CD14-positive monocyte (primary cell): ENCODE measurements at places on chromosomes 12 and 14. TPM values are rescaled to one million over a fixed set of nuclear protein-coding genes. Genes with fewer than 3 reads are reported as not detected.

GRCh38 chr14:100092832-100093231, 27.6 kb downstream of the EVL start:
- DNase-seq: no peak

DNA sequence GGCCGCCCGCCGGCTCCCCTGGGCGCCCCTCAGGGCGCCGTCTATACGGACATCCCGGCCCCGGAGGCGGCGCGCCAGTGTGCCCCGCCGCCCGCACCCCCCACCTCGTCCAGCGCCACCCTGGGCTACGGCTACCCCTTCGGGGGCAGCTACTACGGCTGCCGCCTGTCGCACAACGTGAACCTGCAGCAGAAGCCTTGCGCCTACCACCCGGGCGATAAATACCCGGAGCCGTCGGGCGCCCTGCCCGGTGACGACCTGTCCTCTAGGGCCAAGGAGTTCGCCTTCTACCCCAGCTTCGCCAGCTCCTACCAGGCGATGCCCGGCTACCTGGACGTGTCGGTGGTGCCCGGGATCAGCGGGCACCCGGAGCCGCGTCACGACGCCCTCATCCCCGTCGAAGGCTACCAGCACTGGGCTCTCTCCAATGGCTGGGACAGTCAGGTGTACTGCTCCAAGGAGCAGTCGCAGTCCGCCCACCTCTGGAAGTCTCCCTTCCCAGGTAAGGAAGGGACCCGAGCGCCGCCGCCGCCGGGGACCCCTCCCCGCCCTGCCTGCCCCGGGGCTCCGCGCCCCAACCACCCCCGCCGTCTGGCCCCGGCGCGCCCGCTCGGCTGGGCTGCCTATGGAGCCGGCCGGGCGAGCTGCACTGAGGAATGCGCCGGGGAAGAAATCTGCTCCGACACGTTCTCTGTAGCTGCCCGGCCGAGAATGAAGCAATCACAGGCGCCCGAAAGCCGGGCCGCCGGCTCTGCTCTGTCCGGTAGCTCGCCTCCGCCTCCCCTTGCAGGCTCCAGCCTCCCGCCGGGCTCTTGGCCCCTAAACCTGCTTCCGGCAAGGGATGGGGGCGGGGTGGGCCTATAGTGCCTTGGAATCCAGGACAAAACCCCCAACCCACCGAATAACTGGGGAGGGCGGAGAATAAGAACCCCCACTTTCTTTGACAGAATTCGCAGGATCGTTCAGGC, 794 bp downstream of the HOXC13 start:
- no peak for DNase-seq

DNA sequence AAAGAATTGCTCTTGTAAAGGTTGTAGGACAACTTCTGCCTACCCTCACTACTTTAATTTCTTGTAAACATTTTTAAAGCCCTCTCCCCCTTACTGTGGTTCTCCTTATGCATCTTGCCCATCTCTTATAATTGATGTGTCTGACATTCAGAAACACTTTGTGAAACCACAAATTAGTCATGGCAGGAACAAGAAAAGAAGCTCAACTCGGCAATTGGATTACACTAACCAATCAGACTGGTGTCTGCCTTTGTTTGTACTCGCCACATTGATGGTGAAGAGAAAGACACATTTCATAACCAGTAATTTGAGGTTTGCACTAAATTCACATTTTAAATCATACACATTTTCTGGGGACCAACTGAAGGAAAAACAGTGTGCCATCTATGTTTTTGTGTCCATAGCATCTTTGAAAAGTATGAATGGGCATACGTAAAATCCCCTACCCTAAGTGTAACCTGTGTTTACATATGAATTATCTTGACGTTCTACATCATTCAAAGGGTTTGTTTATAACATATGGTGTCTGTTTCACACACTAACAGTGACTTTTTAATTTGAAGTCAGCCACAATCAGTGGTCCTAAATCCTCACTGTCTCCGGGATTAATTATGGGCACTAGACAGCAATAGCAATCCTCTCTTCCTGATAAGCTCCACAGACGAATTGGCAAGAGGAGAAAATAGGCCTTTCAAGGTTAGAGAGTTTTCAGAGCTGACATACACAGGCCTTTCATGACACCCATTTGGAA, 49.9 kb downstream of the OTX2 start:
- no peak for DNase-seq

GRCh38 chr12:122862872-122863701, 27.8 kb downstream of the HIP1R start:
- DNase-seq: no peak

Gene MFAP5
- polyA plus RNA-seq: not detected

Gene MUCL1
- not detected for polyA plus RNA-seq

Gene SDR9C7
- polyA plus RNA-seq: not detected in 2 replicates

Gene OR4E2
- not detected for polyA plus RNA-seq

Gene MEG3
- polyA plus RNA-seq: 1.2 and 1.7 TPM in 2 replicates

GRCh38 chr12:21559855-21560569, 33.9 kb downstream of the SPX start:
- DNase-seq: no peak

Gene LYZ
- polyA plus RNA-seq: 13,865 TPM

Gene OR10AD1
- polyA plus RNA-seq: not detected

DNA sequence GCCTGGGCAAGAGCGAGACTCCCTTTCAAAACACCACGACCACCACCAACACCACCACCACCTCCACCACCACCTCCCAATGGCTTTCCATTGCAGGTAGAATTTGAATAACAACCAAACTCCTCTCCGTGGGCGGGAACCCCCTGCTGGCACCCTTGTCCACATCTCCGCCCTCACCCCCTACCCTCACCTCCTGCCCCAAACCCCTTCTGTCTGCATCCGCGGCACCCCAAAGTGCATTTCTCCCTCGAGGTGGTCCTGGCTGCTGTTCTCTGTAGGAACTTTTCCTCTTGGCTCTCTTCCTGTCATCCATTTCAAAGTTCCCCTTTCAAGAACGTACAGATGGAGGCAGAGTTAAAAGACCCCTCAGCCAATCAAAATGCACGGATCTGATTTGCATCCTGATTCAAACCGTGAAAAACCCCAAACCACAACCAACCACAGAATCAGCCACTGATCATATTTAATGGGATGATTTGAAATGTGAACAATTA, 3.8 kb downstream of the SDSL start:
- no peak for DNase-seq

Gene GPN3
- polyA plus RNA-seq: 52.4 TPM

Gene KRT85
- not detected for polyA plus RNA-seq

Gene MAP3K12
- polyA plus RNA-seq: 2.0 TPM

GRCh38 chr12:109110988-109111495, 5.3 kb upstream of the ACACB start:
- peak; percentile 38 for DNase-seq

Gene MYO1H
- not detected in 2 replicates for polyA plus RNA-seq

DNA sequence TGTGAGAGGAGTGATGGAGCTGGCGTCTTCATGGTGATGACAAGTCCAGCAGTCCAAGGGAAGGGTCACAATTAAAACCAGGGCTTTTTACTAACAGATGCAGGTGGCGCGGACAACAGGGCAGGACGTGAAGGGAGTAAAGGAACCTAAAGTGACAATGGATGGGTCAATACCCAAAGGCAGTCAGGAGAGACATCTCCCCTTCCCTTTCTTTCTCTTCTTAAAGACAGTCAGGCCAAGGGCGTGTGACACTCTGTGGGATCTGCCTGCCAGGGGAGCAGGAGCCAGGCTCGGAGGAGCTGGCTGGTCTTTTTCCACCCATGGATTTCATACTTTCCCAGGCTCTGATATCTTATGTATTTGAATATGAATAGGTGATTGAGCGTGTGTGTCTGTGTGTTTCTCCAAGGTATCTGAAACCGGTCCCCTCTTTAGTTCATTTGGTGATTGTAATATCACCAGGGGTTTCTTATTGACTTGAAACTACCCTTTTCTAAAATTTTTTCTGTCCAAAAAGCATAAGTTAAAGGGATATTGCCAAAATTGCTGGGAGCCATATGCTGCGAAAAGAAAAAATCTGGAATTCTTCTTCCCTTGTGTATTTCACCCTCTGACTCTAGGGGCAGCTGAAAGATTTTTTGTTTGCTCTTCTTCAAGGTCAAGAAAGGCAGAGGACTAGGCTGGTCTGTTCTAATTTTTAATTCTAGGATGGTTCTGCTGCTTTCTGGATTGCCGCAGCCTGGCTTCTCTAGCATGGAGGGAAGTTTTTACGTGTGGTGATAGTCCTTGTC, 61.8 kb downstream of the FBXL14 start:
- DNase-seq: no peak

DNA sequence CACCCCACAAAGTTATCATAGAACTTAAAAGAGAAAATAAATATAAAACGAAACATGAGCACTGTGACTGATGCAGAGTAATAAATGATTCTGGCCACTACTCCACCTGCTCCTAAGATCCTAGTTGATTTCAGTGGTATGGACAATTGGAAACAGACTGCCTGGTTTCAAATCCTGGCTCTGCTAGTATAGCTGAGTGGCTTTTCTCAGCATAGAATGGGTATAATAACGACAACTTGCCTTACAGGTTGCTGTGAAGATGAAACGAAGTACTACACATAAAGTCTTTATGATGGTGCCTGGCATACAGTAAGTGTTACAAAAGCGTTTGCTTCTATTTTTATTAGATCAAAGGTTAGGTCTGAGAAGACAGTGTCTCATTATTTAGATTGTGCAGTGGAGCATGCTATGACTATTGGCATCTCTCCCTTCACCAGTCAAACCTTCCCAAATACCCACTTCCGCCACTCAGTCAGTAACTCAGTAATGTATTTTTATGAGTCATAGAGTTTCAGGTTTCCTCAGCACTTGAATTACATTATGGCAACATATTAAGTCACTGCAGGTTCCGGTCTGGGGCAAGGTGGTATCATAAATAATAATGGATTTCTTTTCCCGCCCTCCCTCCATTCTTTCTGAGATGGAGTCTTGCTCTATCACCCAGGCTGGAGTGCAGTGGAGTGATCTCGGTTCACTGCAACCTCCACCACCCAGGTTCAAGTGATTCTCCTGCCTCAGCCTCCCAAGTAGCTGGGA, 29.7 kb upstream of the NR2C1 start:
- DNase-seq: peak; percentile 68

GRCh38 chr14:83568141-83568540, 1961.8 kb upstream of the FLRT2 start:
- DNase-seq: no peak

DNA sequence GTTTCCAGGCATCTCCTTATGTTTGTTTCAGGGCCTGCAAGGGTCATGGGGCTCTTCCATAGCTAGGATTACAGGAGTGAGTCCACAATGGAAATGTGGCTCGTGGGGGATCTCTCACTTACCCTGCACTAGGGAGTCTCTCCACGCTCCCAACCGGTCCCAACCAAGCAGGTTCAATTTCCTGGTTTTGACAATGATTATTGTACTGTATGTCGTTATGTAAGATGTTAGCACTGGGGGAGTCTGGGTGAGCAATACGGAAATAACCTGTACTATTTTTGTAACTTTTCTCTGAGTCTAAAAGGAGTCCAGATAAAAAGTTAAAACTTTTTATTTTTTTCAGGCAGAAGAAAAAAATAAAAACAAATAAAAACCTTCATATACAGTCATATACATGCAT, 325.7 kb upstream of the RGS6 start:
- no peak for DNase-seq

Gene MDM2
- polyA plus RNA-seq: 39.9 TPM

DNA sequence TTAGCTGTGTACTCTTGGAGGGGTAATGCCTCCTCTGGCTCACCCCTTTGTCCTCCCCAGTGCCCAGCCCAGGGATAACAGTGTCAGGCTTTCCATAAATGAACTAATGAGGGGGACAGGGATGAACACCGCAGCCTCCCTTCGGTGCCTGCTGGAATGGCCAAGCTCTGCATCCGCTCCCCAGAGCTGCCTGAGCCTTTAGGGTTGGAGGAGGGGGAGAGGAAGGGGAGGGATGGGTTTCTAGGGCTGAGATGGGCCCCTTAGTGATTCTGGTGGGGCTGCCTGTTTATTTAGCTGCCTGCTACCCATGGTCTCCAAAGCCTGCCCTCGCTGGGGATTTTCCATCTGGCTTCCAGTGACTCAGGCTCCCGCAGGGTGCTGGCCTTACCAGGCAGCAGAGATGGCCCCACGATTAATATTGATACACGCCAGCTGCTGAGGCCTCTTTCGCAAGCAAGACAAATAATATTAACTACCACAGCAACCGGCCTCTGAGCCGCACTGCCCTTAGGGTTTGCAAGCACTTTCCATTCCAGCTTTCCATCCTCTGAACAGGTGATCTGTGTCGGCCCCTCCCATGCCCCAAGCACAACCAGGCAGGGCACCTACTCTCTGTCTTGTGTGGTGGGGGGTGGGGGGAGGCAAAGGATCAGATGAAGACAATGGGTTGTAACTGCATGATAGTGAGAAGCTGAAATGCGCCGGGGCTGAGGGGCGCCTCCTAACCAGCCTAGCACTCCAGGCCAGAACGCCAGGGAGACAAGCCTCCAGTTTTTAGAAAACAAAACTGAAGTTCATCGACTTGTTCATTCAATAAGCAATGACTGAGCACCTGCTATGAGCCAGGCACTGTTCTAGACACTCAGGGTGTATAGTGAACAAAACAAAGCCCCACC, 56.7 kb downstream of the C14orf132 start:
- no peak for DNase-seq

Gene CCDC197
- not detected in 2 replicates for polyA plus RNA-seq

GRCh38 chr12:94140556-94140955, 7.8 kb upstream of the PLXNC1 start:
- DNase-seq: peak; percentile 16

GRCh38 chr12:47591795-47592194, 114.0 kb downstream of the RPAP3 start:
- DNase-seq: no peak

Gene DNAJC22
- not detected in 2 replicates for polyA plus RNA-seq

Gene KLHDC1
- 0.92 TPM for polyA plus RNA-seq

Gene FOXN4
- not detected for polyA plus RNA-seq

DNA sequence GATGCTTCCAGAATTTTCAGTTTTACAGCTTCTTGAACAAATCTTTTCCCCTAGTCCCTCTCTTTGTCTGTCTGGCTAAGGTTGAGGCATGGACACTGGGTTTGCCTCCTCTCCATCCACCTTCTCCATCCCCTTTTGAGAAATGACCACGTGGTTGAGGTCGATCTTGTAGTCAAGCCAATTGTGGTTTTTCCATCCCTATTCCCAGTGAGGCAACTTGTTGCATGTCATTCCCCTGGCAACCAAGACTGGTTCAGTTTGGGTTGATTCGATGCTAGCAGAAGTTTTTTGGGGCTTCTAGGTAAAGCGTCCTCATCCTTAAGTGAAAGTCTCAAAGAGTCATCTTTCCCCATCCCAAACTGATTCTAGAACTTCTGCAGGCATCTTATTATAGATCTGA, 300.8 kb downstream of the APAF1 start:
- no peak for DNase-seq

GRCh38 chr12:58459191-58459590, 461.1 kb downstream of the LRIG3 start:
- DNase-seq: no peak
